Panc1 (cell line): ENCODE measurements at places on chromosomes 5 and 9. TPM values are rescaled to one million over a fixed set of nuclear protein-coding genes. Genes with fewer than 3 reads are reported as not detected.

COL27A1 gene
- 5.1 TPM for total RNA-seq

DNA sequence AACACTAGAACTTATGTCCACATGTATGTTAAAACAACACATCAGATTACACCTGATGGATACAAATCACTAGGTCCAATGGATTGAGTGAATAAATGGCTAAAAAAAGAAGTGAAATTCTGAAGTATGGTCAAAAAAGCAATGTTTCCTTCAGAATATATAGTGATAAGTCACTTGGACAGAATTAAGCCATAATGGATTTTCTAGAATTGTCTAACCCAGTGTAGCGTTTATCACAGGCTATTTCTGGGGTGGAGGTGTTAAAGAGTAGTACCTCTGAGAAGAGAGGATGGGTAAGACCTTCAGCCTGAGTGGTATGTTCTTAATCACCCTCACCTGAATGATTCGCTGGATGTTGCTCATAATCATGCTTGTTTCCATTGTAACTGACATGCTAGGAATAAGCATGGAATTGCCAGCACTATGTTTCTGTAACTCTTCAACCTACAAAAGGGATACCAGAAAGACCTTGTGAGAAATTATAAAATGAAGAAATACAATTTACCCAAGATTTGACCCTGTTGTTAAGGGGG, 33.2 kb downstream of the SLC31A2 start:
- no peak overlapping the region for H3K27ac ChIP-seq
- no peak for DNase-seq
- no peaks in the 10 kb centered on the region for H3K27me3 ChIP-seq
- H3K4me3 ChIP-seq = no peak overlapping the region
- peaks cover 6% of the 10 kb centered on the region for H3K36me3 ChIP-seq

- no peaks in the 10 kb centered on the region for H3K36me3 ChIP-seq
- no peak for DNase-seq
- no peaks in the 10 kb centered on the region for H3K4me1 ChIP-seq
- H3K27me3 ChIP-seq = no peaks in the 10 kb centered on the region
Measured at GRCh38 chr5:111556501-111556900, 44.2 kb upstream of the STARD4 start.

- H3K27ac ChIP-seq = no peak overlapping the region
- H3K36me3 ChIP-seq = no peaks in the 10 kb centered on the region
- H3K4me3 ChIP-seq = no peak overlapping the region
- DNase-seq = peak; percentile 69
- no peaks in the 10 kb centered on the region for H3K27me3 ChIP-seq
Measured at GRCh38 chr9:127049044-127049443, 73.4 kb downstream of the ANGPTL2 start.

DNA sequence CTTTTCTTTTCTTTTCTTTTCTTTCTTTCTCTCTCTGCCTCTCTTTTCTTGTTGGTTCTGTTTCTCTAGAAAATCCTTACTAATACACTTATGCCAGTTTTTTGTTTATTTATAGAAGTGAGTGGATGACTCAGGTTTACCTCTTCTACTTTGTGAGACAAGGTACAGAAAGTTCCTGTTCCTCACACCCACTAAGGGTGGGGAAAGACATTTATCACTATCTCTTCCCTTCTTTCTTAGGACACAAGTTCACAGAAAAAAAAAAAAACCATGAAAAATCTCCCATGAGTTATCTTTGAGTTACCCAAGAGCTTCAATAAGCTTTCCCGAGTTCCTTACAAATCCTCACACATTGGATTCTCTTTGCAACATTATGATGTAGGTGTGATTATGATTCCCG, 60.9 kb upstream of the CD180 start:
- no peak overlapping the region for H3K4me3 ChIP-seq
- no peak overlapping the region for H3K27ac ChIP-seq
- H3K36me3 ChIP-seq = no peaks in the 10 kb centered on the region; the same call in 1 of the 2 replicates
- DNase-seq = no peak
- no peaks in the 10 kb centered on the region for H3K4me1 ChIP-seq
- no peaks in the 10 kb centered on the region for H3K27me3 ChIP-seq

DNM1 gene
- 18.7 TPM for total RNA-seq

- H3K36me3 ChIP-seq = no peaks in the 10 kb centered on the region
- H3K4me3 ChIP-seq = no peak overlapping the region
- no peak overlapping the region for H3K27ac ChIP-seq
- H3K4me1 ChIP-seq = no peaks in the 10 kb centered on the region
- peaks cover 29% of the 10 kb centered on the region for H3K27me3 ChIP-seq
Measured at GRCh38 chr9:37061768-37062167, 27.7 kb upstream of the PAX5 start.

DNA sequence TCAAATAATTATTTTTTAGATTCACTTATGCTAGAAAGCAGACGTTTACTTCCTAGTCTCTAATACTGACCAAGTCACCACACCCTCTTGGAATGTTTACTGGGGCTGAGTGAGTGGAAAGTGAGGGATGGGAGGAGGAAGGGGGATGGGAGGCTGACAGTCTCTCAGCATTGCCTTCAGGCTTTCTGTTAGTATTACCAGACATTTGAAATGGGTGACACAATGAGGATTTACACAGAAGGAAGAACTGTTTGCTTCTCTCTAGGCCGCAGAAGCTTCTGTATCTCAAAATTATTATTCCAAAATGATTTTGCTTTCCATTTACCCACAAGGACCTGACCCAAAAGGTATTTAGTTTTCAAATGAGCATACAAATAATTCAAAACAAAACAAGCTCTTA, 232.8 kb upstream of the ZNF608 start:
- no peak for DNase-seq
- peaks cover 6% of the 10 kb centered on the region; the same call in 1 of the 2 replicates for H3K4me1 ChIP-seq
- H3K4me3 ChIP-seq = no peak overlapping the region
- H3K36me3 ChIP-seq = no peaks in the 10 kb centered on the region

BHMT2 gene
- not detected for total RNA-seq

DNA sequence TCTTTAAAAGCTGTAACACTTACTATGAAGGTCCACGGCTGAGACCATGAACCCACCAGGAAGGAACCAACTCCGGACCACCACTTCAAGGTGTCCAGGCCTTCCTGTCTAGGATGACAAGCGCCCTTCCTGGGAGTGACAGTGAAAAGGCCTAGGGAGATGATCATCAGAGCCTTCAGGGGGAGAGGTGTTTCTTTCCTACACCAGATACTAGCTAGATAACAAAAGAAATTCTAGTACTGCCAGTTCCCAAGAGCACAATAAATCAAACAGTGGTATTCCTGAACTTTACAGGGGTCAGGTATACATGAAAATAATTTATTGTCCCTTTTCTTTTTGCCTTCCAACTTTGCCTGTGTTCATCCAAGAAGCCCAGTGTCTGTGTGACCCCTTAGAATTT, 94.2 kb upstream of the NFIL3 start:
- no peaks in the 10 kb centered on the region for H3K27me3 ChIP-seq
- DNase-seq = no peak
- no peak overlapping the region for H3K4me3 ChIP-seq
- H3K36me3 ChIP-seq = no peaks in the 10 kb centered on the region
- no peaks in the 10 kb centered on the region for H3K4me1 ChIP-seq

IFNA21 gene
- not detected for total RNA-seq

- no peak overlapping the region for H3K27ac ChIP-seq
- no peak for DNase-seq
- H3K27me3 ChIP-seq = no peaks in the 10 kb centered on the region
- no peak overlapping the region for H3K4me3 ChIP-seq
- no peaks in the 10 kb centered on the region for H3K36me3 ChIP-seq
Measured at GRCh38 chr9:93670208-93671019, 94.0 kb downstream of the PHF2 start.

GRCh38 chr9:88583901-88584596, 49.1 kb downstream of the NXNL2 start:
- H3K27me3 ChIP-seq = no peaks in the 10 kb centered on the region
- no peak overlapping the region for H3K27ac ChIP-seq
- no peaks in the 10 kb centered on the region for H3K36me3 ChIP-seq
- no peak overlapping the region for H3K4me3 ChIP-seq

GRCh38 chr5:52334367-52334766, 453.3 kb upstream of the ITGA1 start:
- H3K4me1 ChIP-seq = no peaks in the 10 kb centered on the region
- H3K27ac ChIP-seq = no peak overlapping the region
- no peak overlapping the region for H3K4me3 ChIP-seq
- no peaks in the 10 kb centered on the region; the same call in 1 of the 2 replicates for H3K36me3 ChIP-seq
- no peak for DNase-seq
- no peaks in the 10 kb centered on the region for H3K27me3 ChIP-seq

- H3K4me1 ChIP-seq = peaks cover 14% of the 10 kb centered on the region
- H3K27ac ChIP-seq = no peak overlapping the region
- no peaks in the 10 kb centered on the region; the same call in 1 of the 2 replicates for H3K27me3 ChIP-seq
Measured at GRCh38 chr5:178115814-178116142, 2.4 kb downstream of the N4BP3 start.
